ENCODE measurements at places on chromosomes 5 and 9.

GRCh38 chr9:129351058-129351641 is 173.1 kb upstream of the IER5L start:
- no peak for DNase-seq

DNA sequence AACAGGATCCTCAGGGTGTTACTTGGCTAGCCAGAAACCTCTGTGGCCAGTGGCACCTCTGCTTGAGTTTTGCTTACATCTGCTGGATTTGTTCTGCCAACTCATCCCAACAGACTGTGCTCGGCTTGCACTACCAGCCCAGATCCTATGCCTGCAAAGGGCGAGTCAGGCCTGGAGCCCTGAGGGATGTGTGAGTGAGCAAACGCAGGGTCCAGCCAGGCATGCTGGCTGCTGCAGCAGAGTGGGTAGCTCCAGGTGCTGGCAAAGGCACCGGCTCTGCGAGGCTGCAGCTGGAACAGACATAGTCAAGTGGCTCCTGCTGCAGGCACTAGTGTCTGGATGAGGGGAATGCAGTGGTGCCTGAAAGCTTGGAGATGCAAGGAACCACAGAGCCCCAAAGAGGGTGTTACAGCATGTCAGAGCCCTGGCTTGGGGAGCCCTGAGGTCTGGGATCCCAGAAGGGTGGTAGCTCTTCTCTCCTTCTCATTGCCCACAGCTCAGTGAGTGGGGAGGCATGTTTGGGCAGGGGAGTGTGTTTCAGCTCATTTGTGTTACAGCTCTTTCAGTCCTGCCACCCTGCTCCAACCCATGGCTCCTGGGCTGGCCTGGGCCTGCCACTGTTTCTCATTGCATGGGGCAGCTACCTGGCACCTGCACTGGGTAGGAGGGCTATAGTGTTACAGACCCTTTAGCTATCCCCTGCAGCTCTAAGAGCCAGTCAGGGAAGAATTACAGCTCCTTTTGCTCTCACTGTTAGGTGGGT is 332.6 kb downstream of the TAF11L14 start:
- DNase-seq = no peak

DNA sequence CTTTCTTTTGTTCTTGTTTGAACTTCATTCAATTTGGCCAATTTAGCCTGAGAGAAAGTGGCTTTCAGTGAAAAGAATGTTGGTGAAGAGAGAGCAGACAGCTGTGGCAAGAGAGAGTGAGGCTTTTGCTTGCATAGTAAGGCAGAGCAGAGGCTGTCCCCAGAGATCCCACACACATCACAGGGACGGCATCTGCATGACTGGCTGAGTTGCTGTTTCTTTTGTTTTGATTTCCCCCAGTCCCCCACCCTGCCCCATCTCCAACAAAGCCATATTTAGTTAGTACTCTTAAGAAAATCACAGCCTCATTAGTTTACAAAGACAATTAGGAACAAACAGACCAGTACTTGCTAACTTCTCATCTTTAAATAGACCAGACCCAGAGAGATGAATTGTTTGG is 363.9 kb upstream of the SEMA6A start:
- no peak for DNase-seq

GRCh38 chr5:59354811-59355210 is 538.7 kb downstream of the PDE4D start:
- no peak for DNase-seq

DNA sequence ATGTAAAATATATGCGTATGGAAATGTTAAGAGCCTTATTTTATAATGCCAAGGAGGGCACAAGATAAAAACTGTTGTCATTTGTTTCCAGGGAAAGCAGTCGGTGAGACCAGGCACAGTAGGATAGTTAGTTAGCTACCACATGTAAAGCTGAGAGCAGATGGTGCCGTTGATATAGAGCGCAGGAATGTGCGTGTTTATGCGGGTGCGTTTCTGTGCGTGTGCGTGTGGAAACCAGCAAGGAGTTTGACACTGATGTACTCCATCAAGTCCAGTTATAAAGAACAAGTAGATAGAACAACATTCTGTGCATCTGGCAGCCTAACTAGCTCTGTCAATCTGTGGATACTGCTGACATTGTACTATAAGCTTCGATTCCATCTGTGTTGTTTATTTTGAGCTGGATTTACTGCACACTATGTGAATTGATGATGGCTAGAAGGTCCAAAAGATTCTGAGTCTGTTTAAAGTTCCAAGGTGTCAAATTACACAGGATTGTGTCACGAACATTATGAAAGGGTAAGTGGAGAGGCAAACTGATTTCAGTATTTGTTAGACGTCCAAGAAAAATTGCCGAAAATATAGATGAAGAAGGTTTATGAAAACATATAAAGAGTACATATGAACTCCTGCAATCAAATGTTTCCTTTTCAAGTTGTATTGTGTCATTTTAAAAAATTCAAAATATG is 494.9 kb upstream of the MEF2C start:
- DNase-seq = no peak
